ENCODE measurements at places on chromosomes 11 and 22.

DNA sequence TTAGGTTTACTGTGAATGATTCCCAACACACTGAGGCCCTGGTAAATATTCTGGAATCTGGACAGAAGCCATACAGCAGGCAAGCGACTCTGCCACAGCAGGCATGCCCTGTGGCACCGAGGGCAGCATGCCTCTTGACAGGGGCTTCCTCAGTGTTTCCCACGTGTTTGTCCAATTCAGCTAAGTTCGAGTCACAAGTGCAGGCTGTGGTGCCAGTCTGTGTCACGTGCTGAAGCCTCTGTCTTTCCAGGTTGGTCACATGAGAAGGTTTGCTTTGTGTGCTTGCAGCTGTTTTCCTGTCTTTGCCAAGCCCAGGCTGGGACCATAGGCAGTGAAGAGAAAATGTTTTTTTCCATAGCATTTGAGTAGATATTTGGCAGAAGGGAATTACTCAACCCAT, 2.4 kb upstream of the PPFIBP2 start:
- no peak for DNase-seq

GRCh38 chr11:27241311-27242122, 121.5 kb downstream of the CCDC34 start:
- DNase-seq = peak; percentile 30

GRCh38 chr11:95453616-95454171, 222.7 kb upstream of the SESN3 start:
- DNase-seq = no peak

GRCh38 chr22:22226448-22227187, 18.0 kb upstream of the VPREB1 start:
- DNase-seq = no peak

DNA sequence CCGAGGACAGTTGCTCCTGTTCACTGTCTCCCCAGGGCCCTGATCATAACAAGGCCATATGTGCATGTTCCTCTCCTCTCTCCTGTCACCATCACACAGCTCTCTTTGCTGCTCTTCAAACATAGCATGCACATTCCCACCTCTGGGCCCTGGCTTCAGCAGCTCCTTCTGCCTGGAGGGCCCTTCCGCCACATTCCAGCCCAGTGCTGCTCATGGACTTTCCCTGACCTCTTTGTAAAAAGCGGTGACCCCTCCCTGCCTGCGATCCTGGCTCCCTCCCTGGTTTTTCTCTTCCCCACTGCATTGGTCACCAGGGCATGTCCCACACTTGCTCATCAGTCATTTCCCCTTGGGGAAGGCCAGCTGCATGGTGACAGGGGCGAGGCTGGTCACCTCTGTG, 98.2 kb downstream of the MYO18B start:
- no peak for DNase-seq

- no peak for DNase-seq
Measured at GRCh38 chr22:26576026-26576680, 13.8 kb downstream of the TPST2 start.

DNA sequence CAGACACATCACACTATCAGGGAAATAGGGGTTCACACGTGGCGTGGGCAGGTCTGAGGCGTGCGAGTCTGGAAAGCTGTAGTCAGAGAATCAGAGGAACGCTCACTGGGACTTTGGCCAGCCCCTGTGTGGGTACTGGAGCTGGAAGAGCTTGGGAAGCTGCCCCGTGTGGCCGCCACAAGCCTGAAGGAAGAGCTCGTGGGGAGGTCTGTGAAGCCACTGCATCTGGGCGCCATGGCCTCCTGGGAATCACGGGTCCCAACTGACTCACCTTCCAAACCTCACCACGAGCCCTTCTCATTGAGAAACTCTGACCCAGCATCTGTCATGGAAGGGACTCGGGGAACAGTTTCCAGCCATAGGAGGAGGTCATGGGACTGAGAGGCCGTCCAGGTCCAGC, 5.9 kb upstream of the MRGPRF start:
- DNase-seq = no peak

GRCh38 chr11:86720546-86720945, 48.1 kb upstream of the ME3 start:
- DNase-seq = no peak

DNA sequence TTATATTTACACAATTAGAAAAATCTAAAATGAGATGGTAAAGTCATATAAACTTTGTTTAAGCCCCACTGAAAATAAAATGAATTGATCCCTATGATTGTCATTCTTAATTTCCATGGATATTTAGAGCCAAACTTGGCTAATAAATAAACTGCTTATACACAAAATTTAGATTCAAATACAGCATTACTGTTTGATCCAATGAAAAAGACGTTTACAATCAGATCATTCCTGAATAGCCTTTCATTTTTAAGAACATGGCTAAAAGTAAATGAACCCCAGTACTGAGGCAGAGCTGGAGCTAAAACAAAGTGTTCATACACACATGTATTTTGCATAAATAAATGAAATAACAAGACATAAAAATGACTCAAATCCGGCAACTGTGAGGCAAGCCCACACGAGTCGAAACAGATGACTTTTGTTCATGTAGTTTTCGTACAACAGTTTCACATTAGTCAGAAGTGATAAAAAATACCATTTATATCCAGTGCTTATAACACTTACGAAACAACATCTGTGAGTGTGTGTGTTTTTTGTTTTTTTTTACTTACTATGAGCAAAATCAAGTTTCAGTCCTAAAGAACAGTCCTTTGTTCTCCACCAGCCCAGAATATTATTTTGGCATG, 386.5 kb downstream of the SOX6 start:
- no peak for DNase-seq

DNA sequence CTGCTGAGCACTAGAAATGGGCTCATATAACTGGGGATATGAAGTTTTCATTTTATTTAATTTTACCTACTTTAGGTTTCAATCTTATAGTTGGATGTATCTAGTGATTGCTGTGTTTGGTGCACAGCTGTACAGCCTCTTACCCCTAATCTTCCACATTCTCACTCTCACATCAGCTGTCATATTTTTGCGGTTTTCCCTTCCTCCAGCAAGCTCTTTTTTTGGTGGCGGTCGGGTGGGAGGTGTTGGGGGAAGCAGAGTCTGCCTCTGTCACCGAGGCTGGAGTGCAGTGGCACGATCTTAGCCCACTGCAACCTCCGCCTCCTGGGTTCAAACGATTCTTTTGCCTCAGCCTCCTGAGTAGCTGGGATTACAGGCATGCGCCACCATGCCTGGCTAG, 445.1 kb upstream of the ISX start:
- no peak for DNase-seq

GRCh38 chr11:10426475-10426874, 28.6 kb upstream of the AMPD3 start:
- DNase-seq = no peak
